ENCODE measurements at places on chromosomes 12 and 14. TPM values are rescaled to one million over a fixed set of nuclear protein-coding genes. Genes with fewer than 3 reads are reported as not detected.

- no peak overlapping the region for H3K4me3 ChIP-seq
- no peaks in the 10 kb centered on the region for H3K36me3 ChIP-seq
- peaks cover 30% of the 10 kb centered on the region for H3K4me1 ChIP-seq
Measured at GRCh38 chr12:116148844-116149243, 128.6 kb downstream of the MED13L start.

DNA sequence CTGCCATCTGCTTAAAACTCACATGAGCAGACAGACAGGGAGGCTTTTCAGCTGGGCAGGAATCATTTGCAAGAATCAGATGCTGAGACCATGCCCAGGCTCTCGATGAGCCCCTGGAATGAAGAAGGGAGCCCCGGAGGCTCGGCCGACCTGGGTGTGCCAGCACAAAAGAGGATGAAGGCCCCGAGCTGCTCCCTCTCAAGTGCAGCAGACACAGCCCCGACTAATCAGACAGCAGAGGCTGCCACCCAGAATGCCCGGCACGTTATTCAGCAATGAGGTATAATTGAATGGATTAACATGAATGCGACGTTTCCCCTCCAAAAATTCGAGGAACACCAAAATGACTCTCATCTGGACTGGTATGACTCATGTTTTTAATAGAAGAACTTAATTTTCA, 58.9 kb downstream of the BCL11B start:
- no peak overlapping the region for H3K27ac ChIP-seq
- H3K36me3 ChIP-seq, result no peaks in the 10 kb centered on the region
- H3K27me3 ChIP-seq, result peaks cover 12% of the 10 kb centered on the region
- no peak for DNase-seq

DNA sequence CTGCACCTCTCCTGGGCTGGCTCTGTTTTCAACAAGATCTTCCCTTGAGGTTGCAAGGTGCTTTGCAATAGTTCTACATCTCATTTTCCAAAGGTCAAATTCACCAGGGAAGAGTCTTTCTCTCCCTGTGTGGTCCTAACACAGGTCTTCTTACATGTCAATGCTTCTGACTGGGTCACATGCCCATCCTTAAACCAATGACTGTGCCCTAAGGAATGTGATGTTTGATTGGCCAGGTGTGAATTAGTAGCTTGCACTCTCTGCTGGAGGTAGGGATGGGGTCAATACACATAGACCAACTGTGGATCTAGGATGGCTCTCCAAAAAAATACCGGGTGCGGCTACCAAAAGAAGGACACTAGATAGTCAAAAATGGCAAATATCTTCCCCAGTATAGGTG, 19.9 kb upstream of the KCNK10 start:
- no peak for DNase-seq
- H3K36me3 ChIP-seq, result no peaks in the 10 kb centered on the region
- H3K27me3 ChIP-seq, result no peaks in the 10 kb centered on the region
- H3K27ac ChIP-seq, result no peak overlapping the region
- H3K4me1 ChIP-seq, result no peaks in the 10 kb centered on the region
- H3K4me3 ChIP-seq, result no peak overlapping the region

MARCHF9 gene
- total RNA-seq, result 1.0 TPM

- H3K27ac ChIP-seq, result no peak overlapping the region
- H3K4me1 ChIP-seq, result peaks cover 25% of the 10 kb centered on the region
- no peaks in the 10 kb centered on the region for H3K36me3 ChIP-seq
- peak overlapping the region; percentile 79 for H3K4me3 ChIP-seq
- DNase-seq, result peak; percentile 78
Measured at GRCh38 chr12:65825507-65826352, 1.4 kb downstream of the HMGA2 start.
